ENCODE measurements at places on chromosomes 3 and 15. TPM values are rescaled to one million over a fixed set of nuclear protein-coding genes. Genes with fewer than 3 reads are reported as not detected.

Gene GJD2
- total RNA-seq = not detected

Gene VIPR1
- total RNA-seq = 0.25 TPM

Gene CA12
- total RNA-seq = 0.32 TPM

Gene SIN3A
- total RNA-seq = 47.9 TPM

Gene LMAN1L
- total RNA-seq = not detected

Gene LYZL4
- total RNA-seq = not detected

Gene TGM5
- total RNA-seq = not detected

Gene MME
- 13.9 TPM for total RNA-seq

Gene CGGBP1
- 33.4 TPM for total RNA-seq

Gene SUCNR1
- total RNA-seq = under 0.01 TPM

Gene LRRK1
- total RNA-seq = 17.6 TPM

Gene SNX22
- 0.16 TPM for total RNA-seq
